Activated CD4-positive, alpha-beta T cell treated with anti-CD3 and anti-CD28 coated beads for 4 hours (primary cell): ENCODE measurements at places on chromosomes 11 and 22.

- DNase-seq = no peak
Measured at GRCh38 chr11:118529584-118530175, 1.3 kb upstream of the TMEM25 start.

- no peak for DNase-seq
Measured at GRCh38 chr11:34890089-34890488, 26.1 kb downstream of the APIP start.

DNA sequence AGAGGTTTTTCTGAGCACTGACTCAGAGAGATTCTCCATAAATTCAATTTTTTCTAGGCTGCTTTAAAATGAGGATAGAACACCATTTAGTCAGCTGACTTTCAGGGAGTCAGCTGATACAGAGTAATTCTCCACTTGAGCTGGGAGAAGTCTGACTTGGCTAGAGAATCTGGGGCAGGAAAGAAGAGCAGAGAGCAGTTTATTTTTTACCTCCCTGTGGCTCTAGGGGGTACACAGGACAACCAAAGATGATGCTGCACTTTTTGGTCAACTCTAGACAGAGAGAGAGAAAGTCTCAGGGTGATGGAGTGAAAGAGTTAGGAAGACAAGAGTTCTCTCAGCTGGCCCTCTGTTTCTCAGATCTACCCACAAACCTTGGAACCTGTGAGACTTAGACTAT, 67.3 kb upstream of the EED start:
- no peak for DNase-seq

- DNase-seq = no peak
Measured at GRCh38 chr22:37182101-37182948, 5.7 kb downstream of the C1QTNF6 start.

GRCh38 chr11:46413760-46414465, 22.3 kb upstream of the CHRM4 start:
- no peak for DNase-seq

- no peak for DNase-seq
Measured at GRCh38 chr11:99911116-99911515, 776.0 kb upstream of the ARHGAP42 start.

GRCh38 chr11:58625086-58625485, 2.6 kb downstream of the CNTF start:
- DNase-seq = no peak

GRCh38 chr22:24474221-24474620, 20.9 kb upstream of the UPB1 start:
- no peak for DNase-seq

- DNase-seq = no peak
Measured at GRCh38 chr22:47474895-47475294, 712.4 kb downstream of the TBC1D22A start.

DNA sequence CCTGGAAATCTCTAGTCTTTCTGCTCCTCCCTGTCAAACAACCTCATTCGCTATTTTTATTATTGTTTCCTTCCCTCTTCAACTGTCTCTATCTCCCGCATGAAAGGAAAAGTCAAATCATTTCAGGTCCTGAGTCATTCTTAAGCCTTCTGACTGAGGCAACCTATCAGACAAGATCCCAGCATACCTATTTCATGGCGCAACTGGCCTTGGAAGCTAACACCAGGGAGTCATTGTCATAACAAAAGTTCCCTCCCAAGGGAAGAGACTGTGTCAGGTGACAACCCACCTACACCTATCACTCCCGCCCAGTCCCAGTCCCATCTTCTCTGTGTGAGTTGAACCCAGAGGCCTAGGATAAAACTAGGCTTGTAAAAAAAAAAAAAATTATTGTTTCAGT, 10.2 kb upstream of the ARHGAP42 start:
- no peak for DNase-seq

GRCh38 chr11:14623036-14623435, 20.6 kb upstream of the PDE3B start:
- DNase-seq = no peak

GRCh38 chr11:117861151-117862018, 15.1 kb downstream of the FXYD6 start:
- no peak for DNase-seq

DNA sequence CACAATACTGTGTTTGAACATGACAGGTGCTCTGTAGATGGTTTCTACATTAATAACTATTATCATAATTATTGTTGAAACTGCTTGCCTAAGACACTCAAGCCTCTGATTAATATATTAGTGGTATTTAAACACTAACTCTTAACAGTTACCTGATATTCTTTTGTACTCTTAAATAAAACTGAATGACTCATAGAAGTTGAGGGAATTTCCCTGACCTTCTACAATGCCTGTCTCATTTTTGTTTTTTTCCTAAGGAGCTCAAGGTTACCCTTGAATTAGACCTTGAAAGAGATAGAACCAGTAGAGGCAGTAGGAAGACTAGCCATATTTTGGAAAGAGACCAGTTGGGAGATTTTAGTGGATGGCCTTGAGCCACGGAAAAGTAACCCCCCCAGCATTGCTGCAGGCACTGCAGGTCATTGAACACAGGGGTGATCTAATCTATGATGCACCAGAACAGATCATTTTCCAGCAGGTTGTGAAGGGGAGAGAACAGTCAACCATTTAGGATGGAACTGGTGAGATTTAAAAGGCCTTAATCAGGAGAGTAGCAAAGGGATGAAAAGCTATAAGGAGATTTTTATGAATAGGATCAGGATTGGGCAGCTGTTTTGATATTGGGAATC, 148.3 kb downstream of the PGR start:
- DNase-seq = no peak

GRCh38 chr11:473962-474785, 24.1 kb downstream of the PTDSS2 start:
- no peak for DNase-seq

GRCh38 chr22:44821741-44822475, 69.5 kb downstream of the ARHGAP8 start:
- DNase-seq = no peak

- no peak for DNase-seq
Measured at GRCh38 chr11:116694815-116695590, 77.8 kb downstream of the BUD13 start.

DNA sequence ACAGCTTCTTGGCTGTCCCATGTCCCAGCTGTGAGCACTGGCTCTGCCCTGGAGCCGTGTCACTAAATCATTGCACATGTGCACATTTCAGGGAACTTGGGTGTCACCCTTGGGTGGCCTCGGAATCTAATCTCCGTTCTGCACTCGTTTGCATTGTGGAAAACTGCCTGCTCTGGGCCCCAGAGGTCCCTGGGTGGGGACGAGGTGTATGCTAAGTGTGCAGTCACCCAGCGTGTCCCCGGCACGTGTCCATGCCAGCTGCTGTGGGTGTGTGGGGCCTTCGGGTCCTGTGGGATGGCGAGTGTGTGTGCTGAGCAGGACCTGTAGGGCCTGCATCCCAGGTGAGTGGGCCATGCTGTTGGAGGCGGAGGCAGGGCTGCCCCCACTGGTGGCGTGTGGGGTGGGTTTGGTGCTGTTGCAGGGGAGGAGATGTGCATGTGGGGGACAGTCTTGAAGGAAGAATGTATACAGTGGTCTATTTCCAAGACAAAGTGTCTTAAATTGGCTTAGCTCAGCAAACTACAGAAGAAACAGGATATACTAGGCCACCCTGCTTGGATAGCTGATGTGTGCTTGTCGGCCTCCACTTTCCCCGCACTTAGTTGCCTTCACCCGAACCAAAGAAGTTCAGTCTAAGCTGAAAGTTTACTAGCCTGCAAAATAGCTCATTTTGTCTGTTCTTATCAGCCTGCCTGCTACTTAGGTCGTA, 14.6 kb downstream of the TANGO2 start:
- no peak for DNase-seq

DNA sequence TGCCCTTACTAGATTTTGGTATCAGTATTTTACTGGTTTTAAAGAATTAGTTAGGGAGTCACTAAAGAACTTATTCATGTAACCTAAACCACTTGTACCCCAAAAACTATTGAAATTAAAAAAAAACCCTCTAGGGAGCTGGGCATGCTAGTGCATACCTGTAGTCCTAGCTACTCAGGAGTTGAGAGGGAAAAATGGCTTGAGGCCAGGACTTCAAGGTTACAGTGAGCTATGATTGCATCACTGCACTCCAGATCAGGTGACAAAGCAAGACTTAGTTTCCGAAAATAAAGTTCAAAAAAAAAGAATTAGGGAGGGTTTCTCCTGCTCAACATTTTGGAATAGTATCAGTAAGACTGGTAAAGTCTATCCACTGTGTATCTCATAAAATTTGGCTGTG, 364.4 kb upstream of the LUZP2 start:
- no peak for DNase-seq

DNA sequence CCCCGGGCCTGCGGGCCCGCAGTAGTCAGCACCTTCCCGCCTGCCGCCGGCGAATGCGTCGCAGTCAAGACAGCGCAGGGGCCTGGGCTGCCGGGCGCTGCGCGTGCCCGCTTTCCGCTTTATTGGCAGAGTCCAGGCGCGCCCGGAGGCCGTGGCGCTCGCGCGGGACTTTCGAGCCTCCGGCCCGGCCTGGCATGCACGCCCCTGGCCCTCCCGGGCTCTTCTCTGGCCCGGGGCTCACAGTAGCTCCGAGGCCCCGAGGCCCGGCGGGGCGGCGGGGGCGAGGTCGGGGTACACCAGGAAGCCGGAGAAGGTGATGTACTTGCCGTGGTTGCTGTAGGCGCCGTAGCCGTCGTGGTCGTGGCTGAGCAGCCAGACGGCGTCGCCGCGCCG, 3.1 kb downstream of the FAM180B start:
- no peak for DNase-seq

DNA sequence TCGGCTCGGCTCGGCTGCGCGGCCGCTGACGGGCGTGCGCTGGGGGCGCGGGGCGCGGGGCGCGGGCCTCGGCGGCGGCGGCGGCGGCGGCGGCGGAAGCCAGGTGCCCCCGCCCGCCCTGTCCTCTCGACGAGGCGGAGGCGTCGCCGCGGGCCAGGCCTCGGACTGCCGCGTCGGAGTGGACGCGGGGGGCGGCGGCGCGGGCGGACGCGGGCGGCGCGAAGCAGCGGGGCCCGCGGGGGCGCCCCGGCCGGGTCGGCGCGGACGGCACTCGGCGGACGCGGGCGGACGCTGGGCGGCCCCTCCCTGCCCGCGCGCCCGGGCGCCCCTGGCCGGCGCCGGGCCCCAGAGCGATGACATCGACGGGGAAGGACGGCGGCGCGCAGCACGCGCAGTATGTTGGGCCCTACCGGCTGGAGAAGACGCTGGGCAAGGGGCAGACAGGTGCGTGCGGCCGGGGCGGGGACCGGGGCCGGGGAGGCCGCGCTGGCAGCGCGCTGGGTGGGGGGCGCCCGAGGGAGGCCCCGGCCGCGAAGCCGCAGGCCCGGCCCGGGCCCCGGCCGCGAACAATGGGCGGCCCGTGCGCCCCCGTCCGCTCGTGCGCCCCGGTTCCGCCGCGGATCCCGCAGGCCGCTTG, at the start of gene BRSK2:
Gene BRSK2 (plus strand): TSS at position 3 of the 637 bp plus-strand sequence. CDS start 351 bp downstream, at position 354.
- no peak for DNase-seq

DNA sequence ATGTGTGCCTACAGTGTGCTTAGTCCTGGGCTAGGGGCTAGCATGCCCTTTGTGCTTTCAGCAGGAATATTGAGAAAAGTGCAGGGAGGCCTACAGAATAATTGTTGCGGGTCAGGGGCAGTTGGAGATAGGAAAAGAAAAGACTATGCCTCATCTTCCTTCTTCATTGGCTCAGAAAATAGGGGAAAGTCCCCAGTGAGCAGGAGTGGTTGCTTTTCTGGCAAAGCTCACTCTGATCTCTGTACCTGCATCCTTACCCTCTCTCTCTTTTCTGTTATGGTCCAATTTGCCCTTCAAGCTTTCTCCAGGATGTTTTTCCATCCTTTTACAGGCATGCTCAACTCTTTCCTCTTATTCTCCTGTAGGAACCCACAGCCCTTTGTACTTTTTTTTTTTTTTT, 29.5 kb upstream of the RRM1 start:
- DNase-seq = no peak

DNA sequence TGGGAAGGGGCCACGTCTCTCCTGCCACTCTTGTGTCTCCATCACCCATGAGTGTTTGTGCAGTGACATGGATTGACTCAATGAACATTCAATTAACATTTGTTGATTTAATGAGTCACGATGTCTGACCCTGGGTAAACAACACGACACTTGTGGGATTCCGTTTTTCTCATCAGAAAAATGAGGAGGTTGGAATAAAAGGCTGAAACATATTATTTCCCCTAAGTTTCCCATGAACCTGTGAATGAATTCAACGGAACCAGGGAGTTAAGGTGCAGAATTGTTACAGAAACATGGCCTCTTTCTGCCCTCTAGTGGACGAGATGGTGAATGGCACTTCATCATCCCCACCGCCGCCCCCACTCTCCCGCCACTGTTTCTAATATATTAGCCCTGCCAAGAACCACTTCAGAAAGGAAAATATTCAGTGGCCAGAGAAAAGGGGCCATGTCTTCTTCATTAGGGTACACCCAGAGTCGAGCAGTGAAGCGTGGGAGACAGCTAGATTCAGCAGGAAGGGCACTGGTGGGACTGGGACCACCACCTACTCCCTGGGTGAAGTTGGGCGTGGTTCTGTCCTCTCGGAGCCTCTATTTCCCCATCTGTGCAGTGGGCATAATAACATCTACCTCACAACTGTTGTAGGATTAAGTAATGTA, 46.3 kb upstream of the SYT13 start:
- DNase-seq = peak; percentile 41

DNA sequence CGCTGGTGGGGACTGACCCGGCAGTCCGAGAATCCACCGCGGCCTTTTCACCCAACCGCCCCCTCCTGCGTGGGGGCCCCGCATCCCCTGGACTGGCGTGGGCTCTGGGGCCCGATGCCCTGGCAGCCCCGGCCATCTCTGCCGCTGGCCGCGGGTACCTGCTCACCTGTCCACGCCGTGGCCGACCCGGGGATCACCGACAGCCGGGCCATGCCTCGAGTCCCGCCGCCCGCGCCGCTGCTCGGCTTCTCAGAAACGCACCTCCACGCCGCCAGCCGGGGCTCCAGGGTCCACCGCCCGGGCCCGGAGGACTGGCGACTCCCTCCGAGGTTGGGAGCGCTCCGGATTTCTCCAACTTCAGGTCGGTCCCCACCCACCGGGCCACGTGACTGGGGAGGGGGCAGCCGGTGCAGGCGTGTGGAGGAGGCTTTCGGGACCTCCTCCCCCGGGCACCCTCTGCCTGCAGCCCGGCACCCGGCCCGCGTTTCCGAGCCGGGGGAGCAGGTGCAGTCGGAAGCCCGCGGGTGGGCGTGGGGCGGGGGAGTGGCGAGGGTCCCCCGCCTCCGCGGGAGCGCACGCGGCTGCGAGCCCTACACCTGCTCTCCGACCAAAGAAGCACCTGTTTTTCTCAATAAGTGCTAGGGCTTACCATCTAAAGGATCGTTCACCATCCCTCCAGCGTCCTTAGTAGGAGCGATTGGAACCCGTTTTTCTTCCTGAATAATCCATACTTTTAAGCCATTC, 554 bp upstream of the NRIP3 start:
- peak; percentile 36 for DNase-seq

GRCh38 chr22:24338726-24339451, 68.3 kb downstream of the SPECC1L start:
- no peak for DNase-seq

- DNase-seq = no peak
Measured at GRCh38 chr11:45385844-45386243, 99.7 kb upstream of the SYT13 start.

GRCh38 chr22:33090836-33091235, 32.7 kb upstream of the SYN3 start:
- DNase-seq = no peak
